ENCODE measurements at places on chromosomes 1 and 21.

- no peak for DNase-seq
Observed at GRCh38 chr1:91397605-91398004, 7.0 kb downstream of the HFM1 start.

DNA sequence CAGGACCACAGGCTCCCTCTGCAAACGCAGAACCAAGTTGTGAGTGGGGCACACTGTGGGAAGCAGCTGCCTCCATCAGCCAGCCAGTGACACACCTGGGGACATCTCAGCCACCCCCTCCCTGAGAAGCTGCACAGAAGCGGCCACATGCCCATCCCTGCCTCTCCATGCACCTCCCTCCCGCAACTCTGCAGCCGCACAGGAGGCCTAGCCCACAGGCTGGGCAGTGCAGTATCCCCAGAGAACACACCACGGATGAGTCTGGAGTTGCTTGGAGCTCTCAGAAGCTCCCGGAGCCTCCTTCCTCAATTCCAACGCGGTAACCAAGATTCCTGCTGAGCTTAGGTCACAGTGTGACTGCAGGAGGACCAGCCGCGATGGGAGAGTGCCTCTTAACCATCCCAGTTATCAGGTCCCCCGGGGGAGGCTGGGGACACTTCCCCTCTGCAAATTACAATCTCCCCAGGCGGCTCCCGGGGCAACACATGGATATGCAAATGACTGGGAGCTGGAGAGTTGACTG lies 1.2 kb upstream of the WNT3A start:
- no peak for DNase-seq

DNA sequence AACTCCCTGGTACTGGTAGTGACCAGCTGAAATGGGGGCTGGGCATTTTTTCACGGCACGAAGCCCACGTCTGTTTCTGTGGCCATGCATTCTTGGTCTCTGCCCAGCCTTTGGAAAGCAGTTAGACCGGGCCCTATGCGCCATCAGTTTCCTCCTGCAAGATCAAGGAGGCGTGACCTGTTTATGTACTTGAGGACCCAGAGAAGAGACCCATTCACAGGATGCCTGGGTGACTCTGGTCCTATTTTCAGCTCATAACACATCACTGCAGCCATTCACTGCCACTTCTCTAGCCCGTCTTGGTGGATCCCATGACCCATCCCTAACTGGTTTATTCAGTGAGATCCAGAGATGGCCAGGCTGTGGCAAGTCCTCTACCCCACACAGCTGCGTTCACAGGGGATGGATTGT lies 70.4 kb downstream of the SPSB1 start:
- DNase-seq, result no peak

GRCh38 chr1:6028042-6028850 lies 17.4 kb upstream of the KCNAB2 start:
- no peak for DNase-seq

DNA sequence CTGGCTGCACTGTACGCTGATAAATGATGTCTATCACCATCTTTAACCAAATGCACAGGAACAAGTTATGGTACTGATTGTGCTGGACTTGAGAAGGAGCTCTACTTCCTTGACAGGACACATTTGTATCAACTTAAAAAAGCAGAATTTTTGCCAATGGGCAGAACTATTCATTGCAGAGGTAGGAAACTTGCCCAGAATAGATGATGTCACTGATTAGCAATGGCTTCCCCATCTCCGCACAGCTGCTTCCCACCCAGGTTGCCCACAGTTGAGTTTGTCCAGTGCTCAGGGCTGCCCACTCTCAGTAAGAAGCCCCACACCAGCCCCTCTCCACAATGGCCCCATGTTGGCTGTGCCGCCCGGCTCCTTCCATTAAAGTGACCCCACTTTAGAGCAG lies 33.4 kb downstream of the CAPN2 start:
- no peak for DNase-seq

DNA sequence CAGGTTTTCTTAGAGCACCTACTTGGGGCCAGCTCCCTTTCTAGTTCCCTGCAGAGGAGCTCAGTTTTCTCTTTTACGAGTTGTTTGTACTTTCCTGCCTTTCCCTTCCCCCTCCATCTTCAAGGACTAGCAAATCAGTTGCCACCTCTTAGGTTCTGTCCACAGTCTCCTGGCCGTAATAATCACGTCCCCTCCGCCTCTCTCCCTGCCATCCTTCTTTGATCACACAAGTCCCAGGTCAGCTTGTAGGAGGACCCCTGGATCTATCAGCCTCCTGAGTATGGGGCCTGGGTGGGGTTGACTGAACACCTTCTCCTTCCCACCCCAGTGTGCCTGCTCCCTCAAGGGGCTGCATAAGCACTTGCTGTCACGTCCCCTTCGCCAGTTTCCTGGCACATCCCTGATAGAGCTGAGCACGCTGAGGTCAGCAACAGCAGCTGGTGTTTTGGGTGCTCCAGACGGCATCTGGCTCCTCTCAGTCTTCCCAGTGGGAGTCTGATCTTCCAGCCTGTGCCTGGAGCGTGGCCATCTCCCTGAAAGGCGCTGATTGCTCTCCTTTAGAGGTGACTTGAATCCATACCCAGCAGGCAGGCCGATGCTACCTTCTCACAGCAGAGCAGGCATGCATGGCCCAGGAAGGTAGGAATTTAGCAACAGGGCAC lies 216.1 kb upstream of the TMEM51 start:
- DNase-seq, result no peak

- DNase-seq, result no peak
Observed at GRCh38 chr1:192633533-192634253, 2.3 kb upstream of the RGS13 start.

GRCh38 chr1:165355977-165356811 lies at the start of gene LMX1A:
LMX1A (minus strand) TSS chr1:165356715; CDS start chr1:165355559, 1,156 bp downstream.
- peak; percentile 64 for DNase-seq

- peak; percentile 19 for DNase-seq
Observed at GRCh38 chr1:198423673-198424072, 116.8 kb downstream of the ATP6V1G3 start.

DNA sequence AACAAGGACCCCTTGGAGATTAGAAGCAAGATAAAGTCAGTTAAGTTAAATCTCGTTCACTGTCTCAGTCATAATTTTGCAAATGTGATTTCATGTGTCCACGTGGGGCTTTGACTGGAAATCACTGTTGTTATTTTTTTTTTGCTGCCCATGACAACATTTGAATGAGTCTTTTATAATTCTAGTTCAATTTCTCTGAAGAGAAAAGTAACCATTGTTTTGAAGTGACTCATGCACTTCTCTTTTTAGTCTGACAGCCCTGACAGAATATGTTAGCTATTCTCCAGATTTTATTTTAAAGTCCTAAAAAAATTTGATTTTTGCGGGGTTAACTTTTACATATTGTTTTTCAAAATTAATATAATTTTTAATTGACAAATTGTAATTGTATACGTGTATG lies 30.7 kb upstream of the NLRP3 start:
- no peak for DNase-seq

DNA sequence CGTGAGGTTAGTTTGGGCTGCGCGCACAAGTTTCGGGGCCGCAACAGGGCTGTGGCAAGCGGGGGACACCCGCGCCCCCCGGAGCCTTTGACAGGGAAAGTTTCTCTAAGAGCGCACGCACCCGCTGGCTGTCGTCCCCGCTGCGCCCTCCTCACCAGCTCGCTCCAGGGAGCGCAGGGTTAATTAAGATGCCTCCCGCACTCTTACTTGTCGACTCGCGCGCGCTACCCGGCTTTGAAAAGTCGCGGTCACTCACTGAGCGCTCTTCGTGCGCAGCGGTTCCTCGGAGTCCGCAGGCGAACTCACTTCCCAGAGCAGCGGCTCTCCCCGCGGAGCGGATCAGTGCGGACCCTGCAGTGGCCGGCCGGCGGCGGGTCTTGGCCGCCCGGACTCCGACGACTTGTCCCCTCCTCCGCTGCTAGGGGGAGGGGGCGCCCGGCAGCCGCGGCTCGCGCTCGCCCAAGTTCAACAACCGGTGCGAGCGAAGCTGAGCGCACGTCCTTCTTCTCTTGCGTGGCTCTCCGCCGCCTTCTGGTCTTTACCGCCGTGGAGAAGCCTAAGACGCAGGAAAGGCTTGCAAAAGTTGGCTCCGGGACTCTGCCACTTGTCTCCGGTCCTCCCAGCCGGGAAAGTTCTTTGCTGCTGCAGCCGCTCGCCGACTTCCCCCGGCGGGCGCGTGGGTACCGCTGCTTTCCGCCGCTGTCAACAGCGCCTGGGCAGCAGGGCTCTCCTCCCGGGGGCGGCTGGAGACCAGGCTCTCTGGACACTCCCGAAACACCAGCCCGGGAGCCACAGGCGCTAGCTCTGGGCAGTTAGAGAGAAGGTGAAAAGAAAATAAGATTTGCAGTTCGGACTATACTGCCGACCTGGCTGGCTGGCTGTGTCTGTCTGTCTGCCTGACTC lies 506 bp downstream of the JUN start:
- DNase-seq, result peak; percentile 29

GRCh38 chr1:206461602-206462455 lies 8.4 kb upstream of the IKBKE start:
- DNase-seq, result peak; percentile 77

DNA sequence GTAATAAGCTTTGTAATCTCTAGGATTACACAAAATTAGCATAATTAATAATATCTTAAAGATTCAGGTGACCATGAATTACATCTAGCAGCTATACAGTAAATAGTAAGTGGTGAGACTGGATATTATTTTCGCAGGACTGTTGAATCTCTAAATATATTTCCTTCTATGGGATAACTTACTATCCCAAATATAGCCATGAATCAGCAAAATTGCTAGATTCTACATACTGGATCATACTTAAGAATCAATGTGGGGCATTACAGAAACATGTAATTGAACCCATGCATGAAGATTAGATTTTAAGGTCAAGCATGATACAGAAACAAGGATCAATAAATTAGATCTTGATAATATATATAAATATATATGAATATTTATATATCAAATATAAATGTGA lies 1203.4 kb downstream of the BRINP3 start:
- no peak for DNase-seq

DNA sequence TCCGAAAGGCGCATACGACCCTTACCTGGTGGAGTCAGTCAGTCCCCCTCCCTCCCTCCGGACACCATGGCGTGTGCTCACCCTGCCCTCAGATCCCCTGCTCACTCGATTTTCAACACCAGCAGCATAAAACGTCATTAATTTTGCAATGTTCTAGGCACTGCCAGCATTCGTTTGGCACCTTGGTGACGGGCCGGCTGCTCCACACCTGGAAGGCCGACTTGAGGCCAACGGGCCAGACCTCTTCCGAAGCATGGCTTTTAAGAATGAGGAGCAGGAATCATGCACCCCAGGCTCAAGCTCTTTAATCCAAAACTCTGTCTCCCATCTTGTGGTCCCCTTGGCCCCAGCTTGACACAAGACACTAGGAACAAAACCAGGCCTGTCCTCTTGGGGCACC lies 33.1 kb downstream of the NPHP4 start:
- DNase-seq, result no peak

- DNase-seq, result no peak
Observed at GRCh38 chr1:186948535-186948934, 119.8 kb downstream of the PLA2G4A start.

GRCh38 chr1:205672395-205672889 lies 7.9 kb downstream of the SLC45A3 start:
- DNase-seq, result no peak

DNA sequence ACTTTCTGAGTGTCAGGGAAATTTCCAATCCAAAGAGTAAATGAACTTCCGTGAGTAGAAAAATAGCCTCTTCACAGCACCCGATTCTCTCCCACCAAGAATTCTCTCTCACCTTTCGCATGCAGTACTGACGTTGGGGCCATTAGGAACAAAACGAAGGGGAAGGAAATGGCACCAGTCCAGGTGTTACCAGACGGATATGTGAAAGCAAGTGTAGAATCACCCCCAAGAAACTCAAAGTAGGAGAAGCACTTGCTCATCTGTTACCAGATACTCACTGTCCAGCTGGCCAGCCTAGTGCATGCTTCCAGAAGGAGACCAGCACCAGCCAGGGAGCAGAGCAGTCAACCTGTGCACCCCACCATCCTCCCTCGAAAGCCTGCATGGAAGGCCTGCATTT lies 55.1 kb downstream of the ITPKB start:
- no peak for DNase-seq

- no peak for DNase-seq
Observed at GRCh38 chr1:20102875-20103274, 16.5 kb downstream of the PLA2G2D start.

DNA sequence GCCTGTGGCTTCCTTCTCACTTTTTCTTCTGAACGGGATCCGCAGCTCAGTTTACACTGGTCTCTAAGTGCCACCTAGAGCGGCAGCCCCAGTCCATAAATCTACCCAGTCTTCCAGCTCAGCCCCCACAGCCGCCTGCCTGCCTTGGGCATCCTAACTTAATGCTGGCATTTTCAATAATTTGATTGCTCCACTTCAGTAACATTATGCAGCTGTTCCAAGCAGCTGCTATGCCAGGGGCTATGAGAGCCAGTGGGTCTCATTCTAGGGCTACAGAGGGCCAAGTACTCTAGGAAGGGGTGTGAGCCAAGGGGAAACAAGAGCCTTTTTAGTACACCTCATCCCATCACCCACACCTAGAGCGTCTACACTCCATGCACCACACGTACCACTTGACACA lies 48.4 kb upstream of the COA6 start:
- DNase-seq, result no peak

Measured in iPS-NIHi11 (cell line).